ENCODE measurements at places on chromosomes 11 and 22.
A peak's percentile ranks its signal among the peaks of the same experiment; 100 is the strongest.

DNA sequence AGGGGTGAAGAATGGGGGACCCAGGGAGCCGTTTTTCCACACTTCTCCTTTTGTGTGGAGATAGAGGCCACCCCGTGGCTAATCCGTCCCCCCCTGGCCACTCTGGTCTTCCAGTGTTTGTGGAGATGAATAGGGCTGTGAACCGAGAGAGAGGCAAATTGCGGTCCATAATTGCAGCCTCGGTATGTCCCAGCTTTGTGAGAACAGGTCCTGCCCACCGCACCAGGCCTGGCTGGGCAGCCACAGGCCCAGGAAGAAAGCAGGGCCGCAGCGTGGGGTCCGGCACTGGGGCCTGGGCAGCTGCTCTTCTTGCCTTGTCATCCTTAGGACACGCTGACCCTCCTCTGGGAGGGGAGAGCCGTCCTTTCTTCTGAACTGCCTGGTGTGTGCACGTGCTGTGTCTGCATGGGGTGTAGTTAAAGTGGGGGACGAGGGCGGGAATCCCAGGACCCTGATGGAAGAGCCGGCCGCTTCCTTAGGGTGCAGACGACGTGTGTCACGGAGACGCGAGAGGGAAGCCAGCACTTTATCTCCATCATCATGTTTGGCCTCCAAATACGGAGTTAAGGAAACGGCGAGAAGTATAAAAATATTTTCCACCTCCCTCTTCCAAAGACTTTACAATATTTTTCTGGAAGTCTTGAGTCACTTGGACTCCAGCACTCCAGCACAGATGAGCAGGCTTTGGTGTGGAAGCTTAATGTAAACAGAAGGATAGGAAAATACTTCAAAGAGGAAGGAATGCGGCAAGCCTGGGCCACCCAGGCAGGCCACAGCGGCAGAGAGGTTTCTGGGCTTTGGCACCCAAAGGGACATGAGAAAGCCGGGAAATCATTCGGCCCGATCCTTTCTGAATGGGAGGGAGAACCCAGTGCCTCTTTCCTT is 1248.4 kb downstream of the BRD1 start:
- no peak for DNase-seq

DNA sequence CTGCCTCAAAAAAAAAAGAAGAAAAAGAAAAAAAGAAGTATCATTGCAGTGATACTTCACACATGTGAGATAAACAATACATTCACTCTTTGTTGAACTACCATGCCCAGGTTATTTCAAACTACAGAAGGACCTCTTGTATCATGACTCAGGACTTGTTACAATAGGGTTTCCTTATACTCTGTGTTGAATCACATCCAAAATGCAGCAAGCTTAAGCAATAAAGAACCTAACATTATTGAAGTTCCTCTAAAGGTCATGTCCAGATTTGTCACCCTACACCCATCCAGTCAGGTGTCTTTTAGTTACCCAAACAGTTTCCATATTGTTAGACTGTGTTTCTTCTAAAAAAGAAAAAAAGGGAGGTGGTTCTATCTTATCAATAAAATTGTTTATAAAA is 26.9 kb upstream of the ALKBH3 start:
- no peak for DNase-seq

DNA sequence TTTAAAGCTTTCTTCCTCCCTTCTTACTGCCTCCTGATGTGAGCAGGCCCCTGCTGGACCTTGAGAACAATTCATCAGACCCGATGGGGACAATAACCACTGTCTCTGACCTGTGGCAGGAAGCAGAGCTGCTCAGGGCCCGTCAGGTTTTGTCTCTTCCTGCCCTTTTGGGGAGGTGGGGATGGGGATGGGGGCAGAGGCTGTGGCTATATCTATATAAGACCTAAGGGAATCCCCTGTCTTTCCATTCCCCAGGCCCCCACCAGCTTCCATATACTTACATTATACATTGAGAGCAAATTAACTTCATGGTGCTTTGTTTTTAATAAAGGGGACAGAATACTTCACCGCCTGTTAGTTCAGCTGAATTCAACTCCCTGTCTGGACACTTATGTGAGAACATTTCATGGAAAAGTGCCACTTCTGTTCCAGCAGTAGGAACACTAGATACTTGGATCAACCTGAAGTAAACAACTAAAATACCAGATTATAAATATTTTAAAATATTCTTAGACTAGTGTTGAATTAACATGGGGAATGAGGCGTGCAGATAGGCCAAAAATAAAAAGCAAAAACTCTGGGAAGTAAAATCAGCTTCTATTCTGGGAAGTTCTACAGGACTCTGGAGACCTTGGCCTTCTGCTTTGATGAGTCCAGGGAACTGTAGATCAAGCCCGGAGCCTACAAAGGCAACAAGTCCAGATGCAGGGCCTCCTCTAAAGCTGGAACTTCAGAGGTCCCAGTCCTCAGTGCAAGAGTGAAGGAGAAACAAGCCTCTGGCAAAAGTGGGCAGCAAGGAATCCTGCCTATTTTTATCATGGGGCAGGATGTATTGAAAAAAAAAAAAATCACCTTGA is 11.1 kb downstream of the ZP1 start:
- DNase-seq: no peak

GRCh38 chr11:2074266-2074825 is 64.8 kb downstream of the IGF2 start:
- no peak for DNase-seq

DNA sequence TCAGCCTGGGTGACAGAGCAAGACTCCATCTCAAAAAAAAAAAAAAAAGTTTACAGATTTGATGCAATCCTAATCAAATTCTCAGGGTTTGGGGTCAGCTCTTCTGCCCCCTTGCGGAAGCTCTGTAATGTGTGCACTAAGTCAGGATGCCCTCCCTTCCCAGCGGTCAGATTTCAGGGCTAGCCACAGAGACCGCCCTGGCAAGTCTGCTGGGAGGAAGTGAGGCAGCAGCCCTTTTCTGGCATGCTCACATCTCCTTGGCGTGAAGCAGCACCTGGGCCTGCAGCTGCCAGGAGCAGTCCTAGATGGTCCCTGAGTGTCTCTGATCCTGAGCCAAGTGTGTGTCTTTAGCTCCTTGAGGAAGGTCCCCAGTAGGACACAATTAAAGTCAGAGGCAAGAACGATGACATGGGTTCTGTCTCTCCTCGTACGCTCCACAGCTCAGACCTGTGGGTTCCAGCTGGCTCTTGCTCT is 10.9 kb upstream of the APOBEC3C start:
- peak; percentile 76 for DNase-seq

DNA sequence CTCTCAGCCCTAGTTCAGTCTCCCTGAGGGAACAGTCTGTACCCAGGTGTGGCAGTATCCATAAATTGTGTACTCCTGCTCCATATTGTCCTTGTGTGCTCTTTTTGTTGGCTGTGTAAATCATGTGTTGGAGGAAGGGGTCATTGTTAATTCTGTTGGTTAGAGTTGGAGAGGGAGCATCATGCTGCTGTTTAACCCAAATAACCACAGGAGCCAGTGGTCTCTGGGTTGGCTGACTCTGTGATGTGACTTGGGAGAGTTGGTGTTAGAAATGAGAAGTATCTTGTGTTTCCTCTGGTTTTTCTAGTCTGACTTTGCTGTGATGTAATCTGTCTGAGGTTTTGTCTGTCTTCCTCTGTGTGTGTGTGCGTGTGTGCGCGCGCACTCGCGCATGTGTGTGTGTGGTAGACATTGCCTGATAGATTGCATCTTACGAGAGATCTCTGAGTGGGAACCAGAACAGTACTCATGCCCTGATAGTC is 30.5 kb downstream of the CTNND1 start:
- peak; percentile 79 for DNase-seq

- DNase-seq: no peak
Measured at GRCh38 chr22:26981541-26981940, 324.2 kb downstream of the MIAT start.

DNA sequence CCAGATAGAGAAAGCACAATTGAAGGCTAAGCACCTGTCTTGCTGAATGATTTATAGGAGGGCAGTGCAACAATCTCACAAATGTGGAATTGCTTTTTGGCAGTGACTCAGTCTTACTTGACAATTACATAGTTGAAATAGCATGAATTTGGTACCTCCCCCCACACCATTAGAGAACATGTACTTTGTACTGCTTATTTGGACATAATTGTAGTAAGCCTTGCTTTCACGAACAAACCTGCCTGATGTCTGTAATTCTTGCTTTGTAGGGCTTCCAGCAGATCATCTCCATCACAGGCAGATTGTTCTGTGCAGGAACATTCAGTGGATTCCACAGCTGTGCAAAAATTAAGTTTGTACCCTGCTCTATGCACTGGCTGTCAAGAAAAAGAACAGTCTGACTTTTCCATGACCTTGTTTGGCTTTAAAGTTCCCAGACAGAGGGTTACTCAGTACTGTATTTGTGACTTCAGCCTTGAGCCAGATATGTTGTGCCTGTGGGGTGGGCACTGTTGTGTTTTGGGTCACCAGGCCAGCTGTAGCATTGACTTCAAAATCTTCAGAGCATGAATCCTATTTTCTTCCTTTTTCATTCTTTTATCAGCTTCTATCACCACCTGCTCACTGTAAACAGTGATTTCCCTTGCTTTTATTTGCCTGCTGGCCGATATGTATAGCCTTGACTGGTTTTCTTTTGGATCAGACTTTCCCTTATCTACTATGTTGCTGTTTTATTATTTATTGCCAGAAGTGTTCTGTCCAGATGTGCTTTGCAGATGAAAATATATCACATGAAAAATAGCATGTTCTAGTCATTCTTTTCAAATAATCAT is 941.0 kb upstream of the CHORDC1 start:
- no peak for DNase-seq

- no peak for DNase-seq
Measured at GRCh38 chr11:116553482-116553881, 219.3 kb downstream of the BUD13 start.

GRCh38 chr11:124788521-124788920 is 11.7 kb downstream of the MSANTD2 start:
- DNase-seq: no peak

GRCh38 chr11:73275381-73275750 is 3.2 kb downstream of the P2RY6 start:
- DNase-seq: no peak

DNA sequence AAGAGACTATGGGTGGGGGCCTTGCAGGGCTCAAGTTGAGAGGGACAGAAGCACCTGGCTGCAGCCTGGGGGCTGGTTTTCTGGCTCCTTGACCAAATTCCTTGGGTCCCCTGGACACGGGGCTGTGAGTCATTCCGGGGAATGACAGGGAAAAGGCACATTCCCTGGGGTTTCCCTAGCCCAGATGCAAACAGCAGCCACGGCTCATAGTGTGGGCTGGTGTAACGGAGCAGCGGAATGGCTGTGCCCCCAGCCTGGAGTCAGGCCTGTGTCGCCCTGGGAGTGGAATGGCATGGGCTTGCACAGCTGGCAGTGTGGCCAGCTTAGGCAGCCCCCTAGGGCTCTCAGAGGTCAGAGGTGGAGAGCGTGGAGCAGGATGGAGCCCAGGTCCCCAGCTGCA is 77.6 kb upstream of the KCNQ1OT1 start:
- no peak for DNase-seq

DNA sequence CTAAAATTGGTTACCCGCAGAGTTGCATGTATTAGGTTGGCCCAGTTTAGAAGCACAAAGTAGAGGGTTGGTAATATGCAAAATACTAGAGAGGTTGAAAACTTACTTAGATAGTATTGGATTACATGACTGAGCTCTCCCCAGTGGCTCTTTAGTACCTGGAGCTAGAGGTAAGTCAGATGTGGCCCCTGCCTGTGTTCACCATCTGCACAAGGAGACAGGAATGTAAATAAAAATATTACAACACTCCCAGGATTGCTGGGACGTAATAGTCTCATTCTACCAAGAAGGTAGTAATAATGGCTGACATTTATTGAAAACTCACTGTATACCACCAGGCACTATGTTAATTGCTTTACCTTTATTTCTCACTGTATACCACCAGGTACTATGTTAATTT is 129.6 kb downstream of the SLC17A6 start:
- DNase-seq: no peak

DNA sequence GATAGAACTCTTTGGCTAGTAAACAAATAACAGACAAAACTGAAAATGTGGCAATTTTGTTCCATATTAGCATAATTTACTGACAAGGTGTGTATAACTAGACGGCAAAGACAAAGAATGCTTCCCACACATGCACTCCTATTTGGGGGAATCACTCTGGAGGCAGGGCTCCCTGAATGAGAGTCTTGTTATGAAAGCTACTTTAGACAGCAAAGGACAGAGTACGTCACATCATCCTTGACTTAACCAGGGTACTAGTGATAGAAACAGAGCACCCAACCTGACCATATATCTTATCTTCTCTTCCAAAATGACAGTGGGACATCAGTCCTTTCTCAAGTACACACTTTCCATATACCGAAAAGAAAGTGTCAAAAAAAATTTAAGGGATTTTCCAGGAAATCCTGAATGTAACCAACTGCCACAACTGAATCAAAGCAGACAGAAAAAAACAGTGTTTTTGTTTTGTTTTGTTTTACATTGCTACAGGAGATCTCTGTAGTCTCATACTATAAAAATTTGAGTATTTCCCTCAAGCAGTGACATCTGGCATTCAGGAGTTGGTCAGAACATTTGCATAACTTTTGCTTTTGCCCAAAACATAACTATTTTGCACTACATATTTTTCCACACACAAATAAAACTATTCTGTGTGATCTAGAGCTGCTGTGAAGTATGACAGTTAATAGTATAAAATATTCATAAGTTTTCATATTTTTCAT is 98.9 kb downstream of the ARHGAP20 start:
- DNase-seq: no peak

- no peak for DNase-seq
Measured at GRCh38 chr11:47850337-47850736, 2.2 kb upstream of the NUP160 start.

DNA sequence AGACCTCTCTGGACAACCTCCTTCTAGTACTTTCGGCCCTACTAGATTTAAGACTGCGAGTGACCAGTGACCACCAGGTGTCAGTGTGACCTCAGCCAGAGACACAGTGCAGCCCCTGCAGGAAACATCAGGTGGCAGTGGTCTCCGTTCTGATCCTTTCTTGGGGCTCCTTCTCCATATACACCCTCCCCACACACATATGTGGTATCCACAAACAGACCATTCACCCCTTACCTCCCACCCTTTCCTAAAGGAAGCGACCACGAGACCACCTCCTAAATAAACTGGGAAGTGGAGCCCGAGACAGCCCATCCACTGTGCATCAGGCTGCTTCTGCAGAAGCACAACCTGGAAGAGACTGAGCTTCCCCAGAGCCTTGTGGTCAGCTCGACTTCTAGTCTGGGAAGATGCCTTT is 38.5 kb upstream of the CYP2D6 start:
- peak; percentile 77 for DNase-seq

DNA sequence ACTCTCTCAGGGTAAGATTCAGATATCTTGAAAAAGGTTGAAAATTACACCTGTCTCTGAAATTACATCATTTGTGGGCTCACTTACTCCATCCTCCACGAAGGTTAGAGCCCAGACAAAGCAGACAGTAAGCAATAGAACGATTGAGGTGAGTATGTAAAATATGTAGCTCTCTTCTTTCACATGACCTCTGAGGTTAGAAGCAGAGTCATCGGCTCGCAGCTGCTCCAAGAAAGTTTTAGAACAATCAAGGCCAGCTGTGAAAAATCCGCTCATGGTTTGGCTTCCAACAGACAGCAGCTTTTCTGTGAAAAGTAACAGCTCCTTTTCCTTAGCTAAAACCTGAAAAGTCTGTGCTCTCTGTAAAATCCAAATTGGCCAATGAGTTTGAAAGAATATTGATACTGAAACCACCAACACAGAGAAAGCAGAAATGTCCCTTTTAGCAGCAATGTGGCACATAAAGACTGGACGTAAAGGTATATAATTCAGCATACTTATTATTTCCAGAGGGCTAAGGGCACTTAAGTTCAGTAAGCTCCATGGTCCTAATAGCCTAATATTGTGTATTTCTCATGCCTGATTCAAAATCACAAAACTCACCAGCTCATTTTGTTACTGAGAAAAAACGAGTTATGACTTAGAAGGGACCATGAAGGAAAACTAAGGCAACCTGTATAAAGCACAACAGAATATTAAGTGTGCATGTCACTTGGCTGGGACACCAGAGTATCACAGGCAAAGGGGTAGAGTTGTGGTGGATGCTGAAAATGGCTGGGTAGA is 78.2 kb downstream of the FAM76B start:
- DNase-seq: no peak
